NCI-H1105 (cell line): ENCODE measurements at places on chromosomes 7 and 10.
A peak's percentile ranks its signal among the peaks of the same experiment; 100 is the strongest.

DNA sequence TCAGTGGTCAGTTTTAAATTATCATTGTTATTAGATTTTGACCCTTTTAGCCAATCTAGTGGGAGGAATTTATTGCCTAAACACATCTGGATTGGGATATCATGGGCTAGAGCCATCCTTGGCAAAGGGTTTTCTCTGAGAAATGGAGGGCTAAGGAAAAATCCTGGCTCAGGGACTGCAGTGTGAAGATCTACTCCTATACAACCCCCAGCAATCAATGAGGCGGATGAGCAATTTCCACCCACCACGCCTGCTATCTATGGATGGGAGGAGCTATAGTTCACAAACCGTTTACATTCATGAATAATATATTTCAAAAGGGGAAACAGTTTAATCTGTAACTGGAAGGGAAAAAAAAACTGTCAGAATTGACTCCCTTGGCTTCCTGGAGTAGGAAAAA lies 2.7 kb downstream of the CAV1 start:
- DNase-seq: no peak

DNA sequence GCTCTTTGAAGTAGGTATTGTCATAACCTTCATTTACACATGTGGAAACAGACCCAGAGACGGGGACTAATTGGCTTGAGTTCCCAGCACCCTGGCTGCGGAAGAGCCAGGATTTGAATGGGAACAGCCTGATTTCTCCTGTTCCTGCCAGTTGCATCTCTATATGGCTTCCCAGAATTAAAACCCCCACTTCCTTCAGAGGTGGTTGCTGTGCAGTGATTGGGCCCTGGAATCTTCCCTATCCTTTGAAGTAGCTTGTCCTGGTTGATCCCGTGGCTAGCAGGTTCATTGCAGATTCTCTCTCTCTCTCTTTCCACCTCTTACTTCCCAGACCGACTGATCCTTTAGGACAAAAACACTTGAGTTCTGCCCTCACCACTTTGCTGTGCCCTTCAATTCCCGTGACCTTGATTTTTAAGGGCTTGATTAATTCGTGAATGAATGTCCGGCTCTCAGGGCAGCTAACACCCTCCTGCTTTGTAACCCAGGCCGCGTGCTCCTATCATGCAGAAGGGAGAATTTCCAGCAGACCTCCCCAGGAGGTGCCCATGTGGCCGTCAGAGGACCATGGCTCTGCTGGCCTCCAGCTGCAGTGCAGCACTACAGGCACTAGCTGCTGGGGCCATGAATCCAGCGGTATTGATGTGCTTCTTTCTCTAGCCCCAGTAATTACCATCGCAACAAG lies 120.6 kb upstream of the AGK start:
- DNase-seq: no peak

GRCh38 chr10:73900064-73900463 lies 10.9 kb upstream of the PLAU start:
- no peak for DNase-seq

DNA sequence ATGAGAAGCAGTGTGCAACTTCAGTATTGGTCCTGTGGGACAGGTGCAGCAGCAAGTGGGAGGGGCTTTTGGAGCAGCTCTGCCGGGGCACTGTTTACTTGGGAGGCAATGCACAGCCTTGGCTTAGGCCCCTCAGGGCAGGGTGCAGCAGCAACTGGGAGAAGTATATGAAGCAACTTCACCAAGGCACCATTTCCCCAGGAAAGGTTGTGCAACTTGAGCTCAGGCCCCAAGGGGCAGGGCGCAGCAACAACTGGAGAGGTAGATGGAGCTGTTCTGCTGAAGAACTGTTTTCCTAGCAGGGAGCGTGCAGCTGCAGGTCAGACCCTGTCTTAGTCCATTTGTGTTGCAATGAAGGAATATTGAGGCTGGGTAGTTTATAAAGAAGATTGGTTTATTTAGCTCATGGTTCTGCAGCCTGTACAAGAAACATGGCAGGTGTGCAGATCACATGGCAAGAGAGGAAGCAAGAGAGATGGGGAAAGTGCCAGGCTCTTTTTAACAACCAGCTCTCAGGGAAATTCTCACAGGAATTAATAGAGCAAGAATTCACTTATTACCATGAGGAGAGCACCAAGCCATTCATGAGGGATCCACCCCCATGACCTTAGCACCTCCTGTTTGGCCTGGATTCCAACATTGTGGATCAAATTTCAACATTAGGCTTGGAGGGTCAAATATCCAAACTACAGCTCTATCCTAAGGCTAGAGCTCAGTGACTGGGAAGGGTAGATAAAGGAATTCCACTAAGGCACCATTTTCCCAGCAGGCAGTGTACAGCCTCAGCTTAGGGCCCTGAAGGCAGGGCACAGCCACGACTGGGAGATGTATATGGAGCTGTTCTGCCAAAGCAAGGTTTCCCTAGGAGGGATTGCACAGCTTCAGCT lies 10.9 kb downstream of the GPR141 start:
- DNase-seq: no peak

GRCh38 chr7:6172910-6173295 lies 99.5 kb downstream of the CYTH3 start:
- no peak for DNase-seq

DNA sequence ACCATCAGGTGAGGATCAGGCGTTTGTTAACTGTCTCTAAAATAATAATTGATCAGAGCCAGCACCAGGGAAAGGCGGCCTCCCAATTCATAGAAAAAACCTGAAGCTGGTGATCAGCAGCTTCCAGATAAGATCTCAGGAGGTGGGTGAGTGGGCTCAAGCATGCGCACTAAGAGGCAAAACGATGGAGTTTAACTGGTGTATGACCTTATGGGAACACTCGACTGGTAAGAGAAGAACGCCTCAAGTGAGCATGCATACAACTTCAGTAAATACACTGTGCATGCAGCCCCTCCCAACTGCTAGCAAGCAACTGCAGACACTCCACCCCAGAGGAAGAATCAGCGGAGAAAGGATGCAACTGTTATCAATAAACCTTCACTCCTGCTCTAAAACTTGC lies 18.1 kb downstream of the RAPGEF5 start:
- DNase-seq: no peak

- peak; percentile 91 for DNase-seq
Measured at GRCh38 chr7:149090397-149091195, at the start of gene ZNF786. Gene ZNF786 (minus strand): TSS chr7:149090718. CDS start chr7:149090640, 78 bp downstream.

- DNase-seq: no peak
Measured at GRCh38 chr7:90424720-90425119, 21.5 kb downstream of the CLDN12 start.

- no peak for DNase-seq
Measured at GRCh38 chr10:8063935-8064334, 9.4 kb downstream of the GATA3 start.

GRCh38 chr10:108204528-108205305 lies 1040.2 kb upstream of the SORCS1 start:
- DNase-seq: no peak

- DNase-seq: no peak
Measured at GRCh38 chr7:15543256-15543655, 18.6 kb downstream of the AGMO start.

GRCh38 chr7:106329971-106330733 lies 45.4 kb upstream of the NAMPT start:
- DNase-seq: no peak

- no peak for DNase-seq
Measured at GRCh38 chr7:68276725-68277124, 1280.1 kb downstream of the TYW1 start.

- peak; percentile 35 for DNase-seq
Measured at GRCh38 chr7:110522061-110522760, 568.7 kb upstream of the LRRN3 start.

GRCh38 chr7:132882714-132883428 lies 199.0 kb downstream of the CHCHD3 start:
- no peak for DNase-seq

DNA sequence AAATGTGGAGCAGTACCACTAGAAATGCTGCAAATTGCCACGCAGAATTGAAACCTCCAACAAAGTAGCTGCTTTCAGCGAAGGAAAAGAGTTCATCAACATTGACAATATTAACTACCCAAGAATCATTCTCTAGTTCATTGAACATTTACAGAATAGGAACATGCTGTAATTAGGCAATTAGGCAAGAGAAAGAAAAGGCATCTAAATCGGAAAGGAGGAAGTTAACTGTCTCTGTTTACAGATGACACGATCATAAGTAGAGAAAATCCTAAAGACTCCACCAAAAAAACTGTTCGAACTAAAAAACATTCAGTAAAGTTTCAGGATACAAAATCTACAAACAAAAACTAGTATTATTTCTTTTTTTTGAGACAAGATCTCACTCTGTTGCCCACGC lies 8.9 kb upstream of the PKD1L1 start:
- DNase-seq: no peak

GRCh38 chr7:27515933-27516332 lies 146.8 kb downstream of the HIBADH start:
- no peak for DNase-seq

GRCh38 chr7:139998572-139998971 lies 64.2 kb downstream of the PARP12 start:
- DNase-seq: no peak

- no peak for DNase-seq
Measured at GRCh38 chr7:151697942-151698341, 178.2 kb upstream of the RHEB start.

DNA sequence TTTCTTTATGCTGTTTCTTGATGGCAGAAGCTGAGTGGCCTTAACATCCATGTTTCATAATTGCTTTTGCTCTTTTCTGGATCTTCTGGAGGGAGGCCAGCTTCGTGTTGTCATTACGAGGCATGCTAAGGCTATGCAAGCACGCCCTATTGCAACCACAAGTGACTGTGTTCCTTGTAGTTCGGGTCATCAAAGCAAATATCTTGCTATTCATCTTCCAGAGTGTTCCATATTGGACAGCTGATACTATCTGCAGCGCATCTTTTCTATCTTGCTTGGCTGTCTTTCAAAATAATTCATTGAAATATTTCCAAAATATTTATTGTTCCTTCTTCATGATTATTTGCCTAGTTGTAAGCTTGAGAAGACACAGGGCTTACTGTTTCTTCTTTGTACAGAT lies 5.0 kb downstream of the EPHB6 start:
- DNase-seq: no peak

DNA sequence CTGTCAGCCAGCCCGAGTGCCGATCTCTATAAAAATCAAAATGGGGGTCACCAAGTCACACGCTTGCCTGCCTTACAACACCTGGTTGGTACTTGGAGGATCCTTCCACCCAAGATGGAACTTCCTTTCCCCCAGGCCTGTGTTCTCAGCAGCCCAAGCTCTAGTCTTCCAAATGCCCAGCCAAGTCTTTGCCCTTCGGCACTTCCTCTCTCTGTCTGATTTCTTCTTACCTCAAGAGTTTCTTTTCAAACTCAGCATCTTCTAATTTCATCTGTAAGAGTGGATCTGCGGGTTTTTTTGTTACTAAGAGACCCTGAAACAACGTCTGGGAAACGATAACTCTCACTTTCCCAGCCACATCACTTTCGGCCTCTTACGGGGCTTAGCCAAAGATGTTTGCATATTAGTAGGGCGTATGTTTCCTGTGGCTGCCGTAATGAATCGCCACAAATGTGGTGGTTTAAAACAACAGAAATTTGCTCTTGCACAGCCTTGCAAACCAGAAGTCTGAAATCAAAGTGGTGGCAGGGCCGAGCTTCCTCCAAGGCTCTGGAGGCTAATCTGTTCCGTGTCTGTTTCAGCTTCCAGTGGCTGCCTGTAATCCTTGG lies 219.9 kb downstream of the TCF7L2 start:
- no peak for DNase-seq

- no peak for DNase-seq
Measured at GRCh38 chr7:47852330-47853245, 95.7 kb downstream of the PKD1L1 start.

DNA sequence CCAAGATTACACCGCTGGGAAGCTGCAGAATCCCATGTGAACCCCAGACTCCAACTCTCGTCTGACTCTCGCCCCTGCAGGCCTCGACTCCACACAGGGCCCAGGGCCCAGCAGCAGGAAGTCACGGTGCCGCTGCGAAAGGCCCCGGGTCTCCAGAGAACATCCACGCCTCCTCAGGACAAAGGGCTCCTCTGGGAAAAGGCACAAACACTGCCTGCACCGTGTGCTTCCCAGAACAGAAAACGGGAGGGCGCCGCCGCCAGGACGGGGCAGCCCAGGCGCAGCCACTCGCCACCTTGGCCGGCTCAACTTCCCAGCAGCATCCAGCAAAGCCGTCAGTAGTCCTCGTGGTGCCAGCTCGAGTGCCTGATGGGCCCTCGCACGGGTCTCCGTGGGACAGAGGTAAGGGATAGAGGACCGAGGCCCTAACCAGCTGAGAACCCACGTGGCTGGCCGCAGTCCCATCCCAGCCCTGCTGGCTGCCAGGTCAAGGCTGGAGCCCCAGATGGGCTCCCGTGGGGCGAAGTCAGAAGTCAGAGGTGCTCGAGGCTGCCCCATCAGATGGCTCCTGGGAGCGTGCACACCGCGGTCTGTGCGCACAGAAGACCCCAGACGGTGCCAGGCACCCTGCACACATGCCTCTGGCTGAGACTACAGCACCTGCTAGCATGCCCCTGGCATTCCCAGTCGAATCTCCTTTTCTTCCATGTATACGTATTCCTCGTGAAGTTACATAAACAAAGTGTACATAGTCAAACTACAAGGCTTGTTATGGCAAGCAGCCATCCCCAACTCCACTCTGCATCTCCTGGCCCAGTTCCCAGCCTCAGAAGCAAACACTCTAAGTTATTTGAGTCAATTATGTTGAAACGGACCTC lies 60.2 kb downstream of the MAD1L1 start:
- peak; percentile 77 for DNase-seq

- DNase-seq: no peak
Measured at GRCh38 chr10:98119891-98120290, 14.6 kb upstream of the R3HCC1L start.

DNA sequence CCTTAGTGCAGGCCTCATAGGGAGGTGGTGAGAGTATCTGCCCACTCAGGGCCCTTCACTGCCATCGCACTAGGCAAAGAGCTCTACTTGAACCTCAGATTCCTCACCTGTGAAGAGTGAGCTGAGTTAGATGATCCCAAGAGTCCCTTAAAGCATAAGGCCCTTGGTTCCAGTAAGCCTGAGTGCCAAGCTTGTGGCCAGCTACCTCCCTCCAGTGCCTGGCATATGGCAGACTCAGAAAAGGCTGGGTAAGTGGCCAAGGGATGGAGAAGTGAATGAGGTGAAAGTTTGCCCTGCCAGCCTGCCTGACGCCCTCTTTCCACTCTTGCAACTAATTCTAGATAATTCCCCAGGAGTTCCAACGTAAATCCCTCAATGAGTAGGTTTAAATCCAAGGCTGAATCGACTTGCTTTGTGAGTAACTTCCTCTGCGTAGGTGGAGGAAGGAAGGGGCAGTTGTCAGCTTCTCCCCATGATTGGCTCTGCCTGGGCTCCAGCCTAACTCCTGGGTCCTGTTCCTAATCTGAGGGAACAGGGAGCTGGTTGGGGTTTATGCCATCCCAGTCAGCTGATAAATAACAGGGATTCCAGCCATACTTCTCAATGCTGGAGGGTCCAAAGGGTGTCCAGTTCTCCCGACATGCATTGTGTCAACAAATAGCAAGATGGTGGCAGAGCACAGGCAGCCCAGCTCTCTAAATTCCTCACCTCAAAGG lies 14.2 kb downstream of the DUSP5 start:
- DNase-seq: no peak
